Esophagus squamous epithelium (tissue), 5 donors: ENCODE measurements at places on chromosomes 6 and 20.

DNA sequence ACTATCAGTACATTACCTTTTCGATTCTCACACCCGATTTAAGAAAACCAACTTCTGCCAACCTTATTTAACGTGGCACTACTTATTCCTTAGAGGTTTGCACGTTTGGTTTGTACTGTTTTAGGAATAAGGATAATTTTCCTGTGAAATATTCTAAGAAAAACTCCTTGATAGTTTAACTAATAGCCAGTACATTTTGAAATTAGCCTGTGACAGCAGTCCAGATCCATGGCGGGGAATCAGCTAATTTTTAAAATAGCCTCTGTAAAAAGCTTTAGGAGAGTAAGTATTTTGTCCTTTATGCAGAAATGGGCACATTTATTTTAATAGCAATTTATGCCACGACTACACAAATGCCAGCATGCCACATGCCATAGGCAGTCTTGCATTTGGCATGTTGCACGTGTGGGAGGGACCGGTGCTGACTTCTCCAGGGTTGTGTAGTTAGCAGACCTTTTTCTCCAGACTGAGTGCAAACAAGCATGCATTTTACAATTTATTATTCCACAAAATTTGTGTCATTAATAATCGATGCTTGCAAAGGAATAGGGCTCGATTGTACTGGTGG, 6.2 kb downstream of the FOXC1 start:
- no peak for DNase-seq

GRCh38 chr6:82781620-82782204, 283.9 kb downstream of the UBE3D start:
- no peak for DNase-seq

DNA sequence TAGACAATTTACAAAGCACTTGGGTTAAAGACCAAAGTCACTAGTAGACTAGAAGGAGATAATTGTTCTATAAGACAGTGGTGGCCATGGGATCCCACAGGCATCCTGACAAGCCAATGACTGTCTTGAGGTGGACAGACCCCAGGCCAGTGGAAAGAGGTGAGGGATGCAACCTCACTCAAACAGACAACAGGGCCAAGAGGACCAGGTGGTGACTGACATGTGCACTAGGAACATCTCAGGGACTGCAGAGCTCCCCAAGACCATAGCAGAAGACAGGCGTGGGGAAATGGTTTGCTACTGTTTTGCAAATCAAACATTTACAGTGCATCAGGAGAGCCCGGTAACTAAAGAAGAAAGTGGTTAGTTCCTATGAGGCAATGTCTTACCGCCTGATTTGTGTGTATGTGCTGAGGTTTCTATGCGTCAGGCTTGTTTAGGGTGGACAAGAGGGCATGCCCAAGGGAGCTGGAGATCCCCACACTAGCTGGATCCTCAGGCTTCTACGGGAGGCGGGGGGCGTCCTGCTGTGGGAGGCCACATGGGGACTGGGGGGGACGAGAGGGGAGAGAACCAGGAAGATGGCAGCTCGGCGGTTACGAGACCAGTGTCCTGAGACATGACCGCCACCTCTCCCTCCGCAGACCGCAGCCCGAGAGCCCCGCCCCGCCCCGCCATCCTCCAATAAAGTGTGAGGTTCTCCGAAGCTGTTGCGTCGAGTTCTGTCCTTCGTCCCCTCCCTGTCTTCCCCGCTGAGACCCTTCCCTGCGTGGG, 623 bp upstream of the MRPS26 start:
- DNase-seq: peak; percentile 44

GRCh38 chr6:36610956-36611336, 16.8 kb downstream of the SRSF3 start:
- no peak for DNase-seq

DNA sequence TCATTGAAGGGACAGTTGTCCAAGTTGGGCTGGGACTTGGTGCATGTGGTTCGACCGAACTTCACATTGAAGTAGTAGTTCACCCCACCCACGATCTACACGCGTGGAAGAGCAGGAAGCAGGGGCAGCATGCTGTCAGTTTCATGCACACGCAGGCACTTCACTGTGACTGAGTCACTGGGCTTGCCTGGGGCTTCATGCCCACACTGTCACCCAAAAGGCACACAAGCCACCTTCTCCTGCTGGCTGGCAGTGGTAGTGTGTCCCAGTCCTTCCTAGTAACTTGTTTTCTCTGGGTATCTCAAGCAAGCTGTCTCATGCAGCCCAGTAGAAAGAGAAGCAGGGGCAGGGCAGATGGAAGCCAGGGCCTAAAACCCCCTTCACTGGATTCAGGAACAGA, 2.0 kb downstream of the CST5 start:
- no peak for DNase-seq

DNA sequence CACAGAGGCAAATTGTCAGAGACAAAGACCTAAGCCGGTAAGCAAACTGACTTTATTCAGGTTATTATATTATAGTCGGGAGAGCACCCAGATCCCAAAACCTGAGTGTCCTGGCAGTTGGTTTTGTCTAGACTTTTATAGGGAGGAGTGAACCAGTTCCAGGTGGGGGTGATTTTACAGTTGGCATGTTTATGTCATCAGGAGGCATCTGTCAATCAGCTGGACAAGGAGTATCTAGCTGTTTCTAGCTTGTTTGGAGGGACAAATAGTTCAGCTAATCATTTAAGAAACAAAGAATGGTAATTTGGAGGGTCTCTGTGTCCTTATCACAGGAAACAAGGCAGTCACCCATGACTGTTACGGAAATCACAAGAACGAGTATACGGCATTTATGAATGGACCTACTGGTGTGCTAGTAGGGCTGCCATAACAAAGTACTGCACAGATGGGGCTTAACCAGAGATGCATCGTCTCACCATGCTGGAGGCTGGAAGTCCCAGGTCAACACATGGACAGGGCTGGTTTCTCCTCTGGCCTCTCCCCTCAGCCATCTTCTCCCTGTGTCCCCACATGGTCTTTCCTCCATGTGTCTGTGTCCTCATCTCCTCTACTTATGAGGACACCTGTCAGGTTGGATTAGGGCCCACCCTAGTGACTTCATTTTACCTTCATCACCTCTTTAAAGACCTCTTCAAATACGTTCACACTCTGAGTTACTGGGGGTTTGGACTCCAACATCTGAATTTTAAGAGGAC, 122.7 kb downstream of the LY86 start:
- DNase-seq: no peak

GRCh38 chr6:2693231-2693630, 57.5 kb downstream of the MYLK4 start:
- no peak for DNase-seq

- DNase-seq: no peak
Measured at GRCh38 chr20:11266571-11266970, 592.8 kb upstream of the JAG1 start.
